ENCODE measurements at places on chromosomes 4 and X.

DNA sequence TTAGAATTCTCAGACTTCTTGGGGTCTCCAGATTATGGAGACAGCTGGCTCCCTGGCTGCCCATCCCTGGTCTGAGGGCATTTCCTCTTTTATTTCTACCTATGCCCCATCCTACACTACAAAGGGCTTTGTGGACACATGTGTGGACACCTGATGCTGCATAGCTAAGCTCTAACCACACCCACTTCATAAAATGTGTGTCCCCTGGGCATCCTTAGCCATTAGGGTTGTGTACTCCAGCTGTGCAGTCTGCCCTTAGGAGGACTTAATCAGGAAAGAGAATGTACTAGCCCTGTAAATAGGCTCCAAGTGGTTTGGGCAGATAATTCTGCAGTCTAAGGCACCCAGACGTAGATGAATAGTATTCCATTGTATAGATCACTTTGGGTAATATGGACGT, 47.0 kb downstream of the COQ2 start:
- DNase-seq, result no peak

GRCh38 chr4:173913496-173913895, 370.0 kb downstream of the FBXO8 start:
- no peak for DNase-seq

DNA sequence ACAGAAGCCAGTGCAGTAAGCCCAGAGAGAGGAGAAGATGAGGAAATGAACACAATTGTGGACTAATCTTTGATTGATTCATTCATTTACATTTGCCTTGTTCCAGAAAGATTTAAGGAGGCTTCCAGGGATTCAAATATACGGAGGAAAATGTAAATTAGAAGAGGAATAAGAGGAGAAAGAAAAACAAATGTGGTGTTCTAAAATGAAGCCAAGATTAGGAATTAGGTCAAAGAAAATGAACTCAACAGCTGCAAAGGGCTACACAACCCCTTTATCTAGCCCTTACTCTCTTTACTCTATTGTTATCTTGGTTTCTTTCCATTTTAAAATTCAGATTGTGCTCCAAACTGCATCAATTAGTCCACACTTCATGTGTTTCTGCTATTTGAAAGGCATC, 196.8 kb downstream of the SPATA18 start:
- DNase-seq, result no peak

DNA sequence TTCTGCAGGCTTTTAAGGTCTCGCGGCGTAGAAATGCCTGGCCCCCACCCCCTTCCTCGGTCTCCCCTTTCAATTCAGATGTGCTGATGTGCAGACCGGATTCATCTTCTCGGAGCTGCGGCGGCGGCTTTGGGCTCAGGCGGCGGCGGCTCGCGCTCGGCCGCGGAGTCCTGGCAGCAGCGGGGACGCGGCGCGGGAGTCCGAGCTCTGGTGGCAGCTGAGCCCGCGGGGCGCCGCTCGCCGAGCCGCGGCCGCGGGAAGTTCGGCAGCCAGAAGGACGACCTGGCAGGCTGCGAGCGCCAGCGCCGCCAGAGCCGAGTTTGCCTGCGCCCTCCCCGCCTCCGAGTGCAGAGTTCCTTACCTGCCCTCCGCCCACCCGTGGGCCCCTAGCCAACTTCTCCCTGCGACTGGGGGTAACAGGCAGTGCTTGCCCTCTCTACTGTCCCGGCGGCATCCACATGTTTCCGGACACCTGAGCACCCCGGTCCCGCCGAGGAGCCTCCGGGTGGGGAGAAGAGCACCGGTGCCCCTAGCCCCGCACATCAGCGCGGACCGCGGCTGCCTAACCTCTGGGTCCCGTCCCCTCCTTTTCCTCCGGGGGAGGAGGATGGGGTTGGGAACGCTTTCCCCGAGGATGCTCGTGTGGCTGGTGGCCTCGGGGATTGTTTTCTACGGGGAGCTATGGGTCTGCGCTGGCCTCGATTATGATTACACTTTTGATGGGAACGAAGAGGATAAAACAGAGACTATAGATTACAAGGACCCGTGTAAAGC, 448 bp downstream of the TLL1 start:
- no peak for DNase-seq

DNA sequence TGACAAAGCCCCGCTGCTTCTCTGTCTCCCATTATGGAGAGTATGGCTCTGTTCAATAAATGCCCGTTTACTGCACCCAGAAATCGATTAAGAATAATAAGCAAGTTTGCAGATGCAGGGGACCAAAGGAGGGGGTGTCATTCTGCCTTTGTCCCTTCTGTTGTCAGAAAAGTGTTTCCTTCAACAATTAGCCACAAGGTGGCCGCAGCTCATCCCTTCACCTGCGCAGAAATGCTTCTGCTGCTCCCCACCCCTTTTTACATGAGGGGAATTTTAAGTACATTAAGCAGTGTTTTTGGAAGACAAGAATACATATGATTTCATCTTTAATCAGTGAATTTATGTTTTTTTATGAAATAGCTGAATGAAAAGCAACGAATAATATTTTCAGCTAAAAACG, 175.6 kb upstream of the ARX start:
- DNase-seq, result no peak

All from ascending aorta (tissue), 2 donors.